Activated T-cell treated with anti-CD3 and anti-CD28 coated beads for 24 hours (primary cell): ENCODE measurements at places on chromosomes 2 and 18.

GRCh38 chr2:144659731-144660275 lies 139.9 kb upstream of the ZEB2 start:
- peak; percentile 13 for DNase-seq

DNA sequence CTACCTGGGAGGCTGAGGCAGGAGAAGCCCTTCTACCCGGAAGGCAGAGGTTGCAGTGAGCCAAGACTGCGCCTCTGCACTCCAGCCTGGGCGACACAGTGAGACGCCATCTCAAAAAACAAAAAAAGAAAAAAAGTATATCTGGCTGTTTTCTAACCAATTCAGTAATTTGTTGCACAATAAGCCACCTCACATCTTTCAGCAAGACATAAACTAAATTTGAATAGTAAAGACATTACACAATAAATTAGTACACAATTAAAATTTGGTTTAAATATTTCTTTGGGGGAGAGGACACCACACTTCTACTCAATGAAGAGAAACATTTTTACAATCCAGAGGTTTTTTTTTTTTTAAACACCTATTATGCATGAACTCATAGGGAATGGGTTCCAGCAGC lies 36.0 kb upstream of the MTA3 start:
- no peak for DNase-seq

DNA sequence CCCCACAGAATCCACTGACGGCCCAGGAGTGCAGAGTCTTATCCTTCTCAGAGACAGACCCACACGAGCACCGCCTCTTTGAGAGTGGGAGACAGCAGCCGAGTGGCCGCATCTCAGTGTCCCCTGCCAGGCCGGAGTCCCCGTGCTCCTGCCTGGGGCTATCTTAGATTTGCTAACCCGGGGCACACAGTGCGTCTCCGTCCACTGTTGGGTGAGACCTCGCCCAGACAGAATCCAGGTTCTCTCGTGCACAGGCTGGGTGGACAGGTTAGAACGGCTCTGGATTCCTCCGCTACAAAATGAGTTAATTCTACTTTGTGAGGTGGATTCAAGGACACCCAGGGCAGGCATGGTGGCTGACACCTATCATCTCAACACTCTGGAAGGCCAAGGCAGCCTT lies 88.3 kb downstream of the ZNF516 start:
- no peak for DNase-seq

- no peak for DNase-seq
These were observed 1026.4 kb downstream of the DSC3 start for GRCh38 chr18:30016179-30016578.

DNA sequence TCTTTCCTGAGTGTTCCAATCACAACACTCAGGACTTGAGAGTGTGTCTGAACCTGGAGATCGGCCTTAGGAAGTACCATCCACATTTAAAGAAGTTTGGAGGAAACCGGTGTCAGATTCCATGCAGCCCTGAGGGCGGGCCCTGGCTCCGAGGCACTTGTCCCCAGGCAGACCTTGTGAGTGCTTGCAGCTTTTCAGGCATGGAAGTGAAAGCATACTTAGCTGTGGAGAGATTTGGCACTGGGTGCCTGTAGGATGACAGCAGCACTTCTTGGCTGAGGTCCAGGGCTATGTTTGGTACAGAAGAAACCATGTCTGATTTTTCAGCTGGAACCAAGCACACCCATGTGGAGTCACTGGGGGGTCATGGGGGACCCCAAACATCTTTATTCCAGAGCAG lies 230.8 kb downstream of the SEPTIN10 start:
- no peak for DNase-seq

GRCh38 chr2:56416500-56417176 lies 232.8 kb downstream of the CCDC85A start:
- no peak for DNase-seq

- no peak for DNase-seq
These were observed 80.7 kb upstream of the RNF152 start for GRCh38 chr18:61973273-61974115.

GRCh38 chr2:216648105-216648504 lies 14.9 kb downstream of the IGFBP2 start:
- DNase-seq = no peak
